ENCODE measurements at places on chromosomes 3 and 15. TPM values are rescaled to one million over a fixed set of nuclear protein-coding genes. Genes with fewer than 3 reads are reported as not detected.

GRCh38 chr3:23991683-23992628, 46.9 kb downstream of the NR1D2 start:
- peak; percentile 40 for DNase-seq

- peak; percentile 88 for DNase-seq
These were observed 39.7 kb downstream of the GLDN start for GRCh38 chr15:51380999-51381806.

PGBD4 gene
- 1.6 TPM for total RNA-seq

GPR160 gene
- total RNA-seq, result 0.90 TPM
